ENCODE measurements at places on chromosomes 7 and 10.

GRCh38 chr7:27242154-27242553 is 448 bp upstream of the EVX1 start:
- DNase-seq, result no peak

DNA sequence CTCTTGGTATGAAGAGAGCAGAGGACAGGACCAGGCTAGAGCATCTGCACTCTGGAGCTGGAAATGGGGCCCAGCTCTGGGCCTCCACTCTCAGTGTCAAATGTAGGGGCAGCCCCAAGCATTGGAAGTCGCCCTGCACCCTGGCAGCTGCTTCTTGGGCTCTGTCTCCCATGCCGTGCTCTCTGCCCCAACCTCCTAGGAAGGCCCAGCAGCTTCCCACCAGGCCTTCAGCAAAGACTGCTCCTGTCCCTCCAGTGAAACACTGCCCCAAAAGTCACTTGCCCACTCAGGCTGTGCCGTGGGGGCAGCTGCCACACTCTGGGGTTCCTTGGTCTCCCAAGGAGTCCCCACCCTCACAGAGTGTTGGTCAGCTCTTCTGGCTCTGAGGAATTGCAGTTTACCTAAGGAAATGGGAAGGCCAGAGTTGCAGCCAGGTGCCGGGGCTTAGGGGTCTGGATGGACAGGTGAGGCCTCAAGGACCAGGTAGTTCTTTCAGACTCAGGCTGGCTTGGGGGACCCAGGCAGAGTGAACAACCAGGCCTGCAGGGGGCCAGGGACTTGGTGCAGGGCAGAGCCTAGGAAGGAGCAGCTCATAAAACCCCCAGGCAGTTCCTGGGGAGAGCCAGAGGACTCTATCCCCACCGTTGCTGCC is 9.4 kb upstream of the OPN4 start:
- no peak for DNase-seq

DNA sequence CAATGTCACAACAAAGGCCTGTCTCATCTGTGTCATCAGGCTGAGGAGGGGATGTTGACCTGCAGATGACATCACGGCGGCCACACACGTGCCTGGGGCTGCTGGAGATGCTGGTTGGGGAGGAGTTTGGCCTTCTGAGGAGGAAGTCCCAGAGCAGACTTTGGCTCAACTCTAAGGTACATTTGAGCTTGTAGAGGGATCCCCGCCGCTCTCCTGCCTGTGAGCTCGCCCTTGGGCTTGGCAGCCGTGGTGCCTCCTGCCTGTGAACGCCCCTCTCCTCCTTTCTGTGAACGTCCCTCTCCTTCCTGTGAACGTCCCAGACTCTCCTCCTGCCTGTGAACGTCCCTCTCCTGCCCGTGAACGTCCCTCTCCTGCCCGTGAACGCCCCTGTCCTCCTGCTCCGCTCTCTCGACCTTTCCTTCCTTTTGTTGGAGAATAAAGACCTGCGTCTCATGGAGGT is 176.4 kb downstream of the DNAJB6 start:
- DNase-seq, result no peak

GRCh38 chr10:46236941-46237681 is 49.7 kb upstream of the ANTXRL start:
- no peak for DNase-seq

DNA sequence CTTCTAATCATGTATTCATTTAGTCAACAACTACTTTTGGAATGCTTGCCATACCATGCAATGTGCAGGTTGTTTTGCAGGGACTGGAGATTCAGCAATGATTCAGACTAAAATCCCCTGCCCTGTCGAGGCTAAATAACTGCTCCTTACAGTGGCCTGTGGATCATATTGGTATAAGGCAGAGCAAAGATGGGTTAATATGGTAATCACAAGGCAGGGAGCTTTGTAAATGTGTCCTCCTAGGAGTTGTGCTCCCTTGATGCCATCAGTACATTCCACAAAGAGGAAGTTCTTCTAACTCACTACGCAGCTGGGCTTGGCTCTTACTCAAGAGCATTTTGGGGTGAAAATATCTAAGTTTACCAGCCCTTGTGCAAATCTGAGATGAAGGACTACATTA is 614 bp upstream of the IFIT2 start:
- peak; percentile 30 for DNase-seq

DNA sequence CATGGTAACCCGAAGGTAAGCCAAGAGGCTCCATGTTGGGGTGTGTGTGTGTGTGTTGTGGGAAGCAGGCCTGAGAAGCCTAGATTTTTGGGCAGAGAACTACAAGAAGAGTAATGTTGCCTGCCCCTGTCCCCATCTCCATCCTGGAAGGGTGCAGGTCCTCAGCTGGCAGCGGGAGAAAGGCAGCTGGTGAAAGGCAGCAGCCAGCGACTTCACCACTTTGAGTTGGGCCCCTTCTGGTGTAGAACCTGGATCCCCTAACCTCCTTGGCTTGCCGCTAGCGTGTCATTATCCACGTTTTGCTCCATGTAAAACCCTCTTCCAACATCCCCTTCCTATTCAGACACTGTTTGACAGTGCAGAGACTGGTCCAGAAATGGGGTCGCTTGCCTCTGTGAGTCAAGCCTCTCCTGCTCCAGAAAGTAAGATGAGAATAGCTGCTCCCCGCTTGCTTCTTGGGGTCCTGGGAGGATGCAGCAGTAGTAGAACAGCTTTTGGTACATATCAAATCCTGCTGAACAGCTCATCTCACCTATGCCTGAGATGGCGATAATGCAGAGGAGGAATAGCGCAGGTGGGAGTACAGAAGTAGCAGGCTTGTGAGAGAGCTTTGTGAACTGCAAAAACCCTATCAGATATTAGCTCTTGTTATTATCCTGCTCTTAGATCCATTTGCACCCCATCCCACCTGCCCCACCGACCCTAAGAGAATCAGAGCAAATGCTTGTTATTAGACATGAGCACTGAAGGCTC is 22.1 kb upstream of the CDH23 start:
- DNase-seq, result no peak

DNA sequence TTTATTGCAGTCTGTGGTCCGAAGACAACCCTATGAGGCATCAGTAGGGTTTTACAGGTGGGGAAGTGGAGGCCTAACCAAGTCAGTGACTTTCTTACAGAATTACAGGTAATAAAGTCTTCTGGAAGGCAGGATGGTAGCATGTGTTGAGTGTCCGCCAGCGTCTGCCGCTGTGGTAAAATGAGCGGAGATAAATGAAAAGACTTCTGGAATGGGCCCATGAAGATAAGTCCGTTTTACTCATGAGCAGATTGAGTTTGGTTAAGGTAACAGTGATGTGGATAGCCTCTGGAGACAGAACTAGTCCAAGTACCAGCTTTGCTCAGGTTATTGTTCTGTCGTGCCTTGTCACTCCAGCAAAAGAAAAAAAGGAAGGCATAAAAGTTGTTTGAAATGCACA is 966 bp downstream of the FBH1 start:
- DNase-seq, result no peak

DNA sequence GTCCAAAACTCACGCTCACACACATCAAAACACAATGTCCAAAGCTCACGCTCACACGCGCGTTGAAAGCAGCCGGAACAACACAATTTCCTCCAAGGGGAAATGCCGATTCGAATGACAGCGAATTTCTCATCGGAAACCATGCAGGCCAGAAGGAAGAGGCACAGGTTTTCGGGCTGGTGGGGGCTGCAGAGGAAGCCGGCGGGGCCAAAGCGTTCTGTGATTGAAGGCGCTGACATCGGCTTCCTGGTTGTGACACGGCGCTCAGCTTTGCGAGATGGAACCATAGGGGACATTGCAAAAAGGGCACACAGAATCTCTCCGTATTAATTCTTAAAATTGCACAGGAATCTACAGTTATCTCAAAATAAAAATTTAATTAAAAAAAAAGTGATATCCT is 61.3 kb downstream of the FOXL3 start:
- DNase-seq, result no peak

GRCh38 chr10:129274748-129275474 is 192.1 kb upstream of the MGMT start:
- DNase-seq, result no peak

DNA sequence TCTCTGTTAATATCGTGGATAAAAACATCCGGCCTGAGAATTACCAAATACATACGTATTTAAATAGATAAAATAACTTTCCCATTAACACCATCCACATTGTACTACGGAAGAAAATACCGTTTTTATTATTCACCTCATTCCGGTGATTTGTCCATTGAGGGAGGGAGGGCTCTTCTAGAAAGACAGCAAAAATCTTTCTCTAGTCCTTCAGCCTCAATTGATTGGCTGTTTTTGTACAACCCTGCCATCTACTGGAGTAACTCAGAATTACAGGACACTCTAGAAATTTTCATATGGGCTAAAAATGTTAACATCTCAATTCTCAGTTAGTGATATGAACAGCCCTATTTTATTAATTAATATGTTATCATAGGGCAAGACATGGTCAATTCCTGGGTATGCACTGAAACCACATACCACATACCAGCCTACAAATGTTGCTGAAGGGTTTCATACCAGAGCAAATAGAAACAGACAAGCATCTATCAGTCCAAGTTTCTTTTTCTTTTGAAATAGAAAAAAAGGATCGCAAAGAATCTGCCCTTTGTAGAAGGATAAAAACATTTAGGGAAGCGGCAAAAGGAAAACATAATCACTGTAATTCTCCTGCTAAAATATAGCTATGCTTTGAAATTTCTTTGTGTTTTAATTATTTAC is 55.8 kb upstream of the CDCA7L start:
- DNase-seq, result no peak

GRCh38 chr7:15288741-15289140 is 273.1 kb downstream of the AGMO start:
- no peak for DNase-seq

- no peak for DNase-seq
These were observed 54.9 kb upstream of the UNC5B start for GRCh38 chr10:71157435-71157834.

- DNase-seq, result no peak
These were observed 488.8 kb upstream of the ZMIZ1 start for GRCh38 chr10:78579995-78580394.

- no peak for DNase-seq
These were observed 203.7 kb upstream of the IMMP2L start for GRCh38 chr7:111765751-111766643.

GRCh38 chr10:80468002-80468401 is 13.9 kb downstream of the TSPAN14 start:
- DNase-seq, result peak; percentile 42

DNA sequence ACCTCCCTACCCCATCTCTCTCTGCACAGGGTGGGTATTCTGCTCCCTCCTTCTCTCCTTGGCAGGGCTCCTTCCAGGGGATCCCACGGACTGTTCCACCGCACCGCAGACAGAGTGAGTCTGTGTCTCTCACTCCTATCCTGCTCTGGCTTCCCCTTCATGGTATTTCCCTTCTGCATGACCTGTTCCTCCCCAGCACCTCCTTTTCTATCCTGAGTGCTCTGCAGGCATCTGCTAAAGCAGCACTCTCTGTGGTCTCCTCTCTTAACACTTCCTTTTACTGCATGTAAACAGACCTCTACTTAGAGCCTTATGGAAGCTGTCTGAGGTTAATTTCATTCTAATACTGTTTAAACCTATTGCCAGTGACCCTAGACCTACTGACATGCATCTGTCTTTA is 171.5 kb downstream of the CCSER2 start:
- peak; percentile 12 for DNase-seq

DNA sequence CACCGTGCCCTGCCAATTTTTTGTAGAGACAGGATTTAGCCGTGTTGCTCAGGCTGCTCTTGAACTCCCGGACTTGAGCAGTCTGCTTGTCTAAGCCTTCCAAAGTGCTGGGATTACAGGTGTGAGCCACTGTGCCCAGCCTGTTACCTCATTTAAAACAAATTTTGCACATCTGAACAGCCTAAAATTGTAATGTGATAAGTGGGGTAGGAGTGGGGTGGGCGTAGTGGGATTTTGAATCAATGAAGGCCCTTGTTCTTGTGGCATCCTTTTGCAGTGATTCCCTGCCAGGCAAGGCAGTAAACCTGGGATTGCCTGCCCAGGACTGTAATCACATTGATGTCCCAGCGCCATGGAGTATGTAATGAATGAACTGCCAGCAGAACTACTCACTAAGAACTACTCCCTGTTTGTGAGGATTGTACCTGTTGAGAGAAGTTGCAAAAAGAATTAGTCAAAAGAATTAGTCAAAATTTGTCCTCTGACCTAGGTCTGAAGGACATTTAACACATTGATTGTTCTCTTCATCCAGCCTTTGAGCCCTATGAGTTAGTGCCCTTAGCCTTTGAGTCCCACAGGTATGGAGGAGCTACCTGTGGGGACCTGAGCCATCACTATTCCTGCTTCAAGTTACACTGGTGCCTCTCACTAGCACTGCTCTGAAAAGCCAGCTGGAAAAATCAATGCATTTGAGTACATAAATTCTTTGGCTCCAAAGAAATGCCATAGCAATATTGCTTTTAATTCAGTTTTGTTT is 5.3 kb downstream of the RPS24 start:
- no peak for DNase-seq

- no peak for DNase-seq
These were observed 35.7 kb upstream of the MDFIC start for GRCh38 chr7:114886241-114886640.

GRCh38 chr10:34731885-34732701 is 83.0 kb downstream of the PARD3 start:
- no peak for DNase-seq

DNA sequence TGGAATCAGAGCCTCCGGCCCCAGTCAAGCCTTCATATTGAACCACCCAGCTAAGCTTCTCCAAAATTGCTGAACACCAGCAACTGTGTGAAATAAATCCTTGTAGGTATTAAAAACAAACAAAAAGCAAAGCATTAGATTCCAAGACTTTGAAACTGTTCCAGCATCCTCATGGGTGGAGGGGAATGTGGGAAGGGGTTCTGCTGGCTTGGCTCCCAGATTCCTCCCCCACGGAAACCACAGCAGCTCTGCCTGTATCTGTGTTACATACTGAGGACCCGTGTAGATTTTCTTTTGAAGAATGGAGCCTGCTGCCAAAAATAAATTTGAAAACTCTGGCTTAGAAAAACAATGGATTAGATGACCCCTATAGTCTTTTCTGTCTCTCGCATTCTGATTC is 20.0 kb downstream of the AKR1B1 start:
- no peak for DNase-seq

- no peak for DNase-seq
These were observed 21.4 kb upstream of the GSDME start for GRCh38 chr7:24778543-24779282.

DNA sequence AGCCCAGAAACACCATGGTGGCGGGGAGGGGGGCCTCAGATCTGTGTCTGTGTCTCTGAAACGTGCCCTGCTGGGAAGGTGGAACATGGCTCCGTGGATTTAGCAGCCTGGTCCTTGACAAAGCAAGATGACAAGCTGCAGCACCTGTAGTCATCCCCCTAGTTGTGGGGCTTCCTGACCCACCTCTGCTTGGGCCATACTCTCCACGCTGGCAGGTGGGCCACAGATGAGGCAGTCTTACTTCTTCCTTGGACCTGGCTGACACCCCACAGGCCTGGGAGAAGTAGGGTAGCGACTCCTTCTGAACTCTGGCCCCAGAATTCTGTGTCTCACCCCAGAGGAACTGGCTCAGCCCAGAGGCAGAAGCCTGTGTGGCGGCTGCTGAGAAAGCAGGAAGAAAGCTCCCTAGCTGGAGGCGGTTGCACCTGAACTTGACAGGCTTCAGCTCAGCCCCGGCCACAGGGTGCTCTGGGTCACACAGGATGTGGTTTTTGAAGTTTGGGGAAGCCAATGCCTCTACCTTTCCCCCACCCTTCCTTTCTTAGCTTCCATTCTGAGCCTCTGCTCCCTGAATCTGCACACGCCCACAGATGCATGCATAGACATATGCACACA is 113.9 kb downstream of the ABLIM1 start:
- DNase-seq, result no peak

GRCh38 chr10:22646388-22646853 is 68.0 kb downstream of the PIP4K2A start:
- DNase-seq, result no peak

Measured in CMK (cell line).